KG1 (cell line): ENCODE measurements at places on chromosomes 5 and 9.

- no peak for DNase-seq
These were observed 553.1 kb downstream of the ZNF608 start for GRCh38 chr5:124193371-124193789.

GRCh38 chr5:66151030-66151429, 6.9 kb downstream of the SREK1 start:
- no peak for DNase-seq

GRCh38 chr5:6510132-6510531, 61.5 kb downstream of the UBE2QL1 start:
- DNase-seq: no peak

- DNase-seq: no peak
These were observed 54.0 kb downstream of the NSUN2 start for GRCh38 chr5:6578676-6579343.

- DNase-seq: no peak
These were observed 12.8 kb upstream of the TSSK1B start for GRCh38 chr5:113447498-113448050.

DNA sequence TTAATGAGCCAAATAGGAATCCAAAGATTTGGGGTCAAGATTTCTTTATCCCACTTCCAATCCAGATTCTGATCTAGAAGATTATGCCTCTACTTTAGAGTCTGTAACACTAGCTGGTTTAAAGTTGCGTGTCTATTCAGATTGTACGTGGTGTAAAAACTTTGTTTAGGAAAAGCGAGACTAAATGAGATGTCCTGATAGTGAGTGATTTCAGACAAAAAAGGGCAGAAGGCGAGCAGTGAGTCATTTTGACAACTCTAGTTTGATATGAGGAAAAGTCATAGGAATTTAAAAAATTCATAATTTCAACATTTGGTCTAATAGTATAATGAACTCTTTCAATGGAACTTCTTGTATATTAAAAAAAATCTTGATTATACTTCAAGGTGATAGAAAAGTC, 119.6 kb upstream of the KLF9 start:
- no peak for DNase-seq

DNA sequence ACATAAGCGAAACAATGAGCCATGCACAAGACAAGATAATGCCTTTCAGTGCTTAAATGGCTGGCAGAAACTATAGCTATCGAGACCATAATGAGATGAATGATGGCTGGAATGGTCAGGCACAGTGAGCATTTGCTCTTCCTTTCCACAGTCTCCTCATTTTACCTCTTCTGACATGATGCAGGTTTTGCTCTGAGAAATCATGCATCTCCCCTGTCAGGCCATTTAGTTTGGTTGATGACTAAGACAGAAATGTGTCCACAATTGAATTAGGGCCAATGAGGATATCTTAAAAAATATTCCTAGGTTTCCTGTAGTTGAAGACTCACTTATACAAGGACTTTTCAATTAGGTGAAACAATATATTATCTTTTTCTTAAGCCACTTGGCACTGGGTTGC, 475.1 kb downstream of the TMEM232 start:
- DNase-seq: no peak

- no peak for DNase-seq
These were observed 57.6 kb downstream of the PRELID2 start for GRCh38 chr5:145777445-145778063.

DNA sequence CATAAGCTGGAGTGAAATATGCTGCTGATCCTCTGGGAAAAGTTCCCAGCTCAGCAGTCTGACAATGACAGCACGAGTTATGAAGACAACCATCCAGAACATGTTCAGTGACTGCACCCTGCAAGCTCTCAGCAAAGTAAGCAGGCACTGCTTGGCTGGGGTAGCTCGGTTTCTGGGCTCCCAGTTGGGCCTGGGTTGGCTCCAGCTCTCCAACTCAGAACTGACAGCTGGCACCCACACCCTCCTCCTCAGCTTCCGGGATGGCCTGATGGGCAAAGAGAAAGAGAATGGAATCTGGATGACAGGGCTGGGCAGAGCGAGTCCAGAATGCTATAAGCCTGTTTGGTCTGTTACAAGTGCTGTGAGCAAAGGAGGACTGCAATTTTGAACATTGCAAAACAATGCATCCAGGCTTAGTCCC, 185.0 kb downstream of the CSNK1G3 start:
- no peak for DNase-seq

DNA sequence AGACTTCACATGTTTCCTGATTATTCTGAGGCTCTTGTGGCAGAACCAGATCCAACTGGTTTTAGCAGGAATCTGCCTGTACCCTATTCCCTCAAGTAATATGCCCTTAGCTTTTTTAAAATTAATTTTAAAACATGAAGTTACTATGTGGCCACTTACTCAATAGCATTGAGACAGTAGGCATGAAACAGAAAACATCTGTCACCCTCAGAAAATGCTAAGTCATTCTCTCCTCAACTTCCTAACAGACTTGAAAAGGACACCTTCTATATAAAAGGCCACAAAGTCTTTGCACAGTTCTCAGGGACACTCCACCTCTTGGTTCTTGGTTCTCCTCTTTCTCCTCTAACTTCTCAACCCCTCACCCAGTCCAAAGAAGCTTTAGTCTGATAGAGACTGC, 277.8 kb downstream of the RAB3C start:
- no peak for DNase-seq

DNA sequence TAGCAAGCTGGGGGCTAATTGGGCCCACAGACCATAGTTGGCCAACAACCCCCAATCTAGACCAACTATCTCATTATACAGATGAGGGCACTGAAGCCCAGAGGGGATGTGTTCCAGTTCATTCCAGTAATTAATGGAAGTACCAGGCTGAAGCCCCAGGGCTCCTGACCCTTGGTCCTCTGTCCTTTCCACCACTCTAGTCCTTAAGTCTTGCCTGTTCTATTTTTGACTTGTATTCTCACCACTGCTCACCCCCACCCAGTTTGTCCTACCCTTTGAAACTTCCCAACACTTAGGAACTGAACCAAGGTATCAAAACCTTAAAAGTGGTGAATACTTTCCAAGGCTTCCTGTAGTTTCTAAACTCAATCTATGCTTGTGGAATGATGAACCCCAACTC, 407.4 kb downstream of the ENC1 start:
- DNase-seq: no peak

DNA sequence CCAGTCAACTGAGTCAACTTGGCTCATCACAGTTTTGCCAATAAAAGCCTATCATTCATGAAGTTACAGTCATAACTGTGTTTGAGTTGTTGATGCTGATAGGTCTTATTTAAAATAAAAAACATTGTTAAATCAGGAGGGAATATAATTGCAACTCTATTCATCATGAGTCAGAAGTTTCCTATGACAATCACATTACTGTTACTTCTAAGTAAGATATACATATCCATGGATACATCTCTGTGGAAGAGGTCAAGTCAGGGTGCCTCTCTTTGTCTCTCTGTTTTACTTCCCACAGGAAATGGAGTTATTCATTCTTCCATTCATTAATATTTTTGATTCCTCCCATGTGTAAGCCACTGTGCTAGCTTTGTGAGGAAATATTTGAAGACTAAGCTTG, 2015.4 kb upstream of the WWC1 start:
- DNase-seq: no peak

DNA sequence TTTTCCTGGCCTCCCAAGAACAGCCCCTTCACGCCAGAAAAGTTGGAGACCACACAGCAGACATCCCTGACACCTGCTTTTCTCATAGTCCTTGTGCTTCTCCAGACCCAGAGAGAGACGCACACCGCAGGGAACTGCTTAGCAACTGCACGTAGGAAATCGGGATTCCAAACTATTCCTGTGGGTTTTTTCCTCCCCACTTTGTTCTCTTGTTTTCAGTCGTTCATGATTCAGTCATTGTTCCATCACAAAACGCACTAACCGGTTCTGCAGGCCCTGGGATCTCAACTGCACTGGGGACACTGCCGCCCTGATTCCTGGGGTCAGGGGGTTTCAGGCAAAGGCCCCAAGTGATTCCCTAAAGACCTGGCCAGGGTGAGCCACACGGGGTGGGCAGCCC, 588.0 kb upstream of the KLF4 start:
- DNase-seq: no peak

DNA sequence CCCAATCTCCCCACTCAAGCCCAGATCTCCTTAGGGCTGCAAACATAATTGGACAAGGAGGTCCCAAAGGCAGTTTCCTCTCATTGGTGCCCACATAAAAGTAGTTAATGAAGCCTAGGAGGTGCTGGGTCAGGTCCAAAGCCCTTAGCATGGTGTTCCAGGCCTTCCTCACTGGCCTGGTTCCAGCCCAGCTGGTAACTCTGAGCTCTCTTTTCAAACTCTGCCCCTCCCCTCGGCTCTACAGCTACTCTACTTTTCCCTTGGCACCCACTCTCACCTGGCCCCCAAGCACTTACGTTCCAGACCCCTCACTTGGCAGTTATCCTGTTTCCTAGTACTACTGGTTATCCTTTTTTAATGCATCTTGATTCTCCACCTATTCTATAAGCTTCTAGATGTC, 9.9 kb downstream of the SEPTIN8 start:
- DNase-seq: no peak

DNA sequence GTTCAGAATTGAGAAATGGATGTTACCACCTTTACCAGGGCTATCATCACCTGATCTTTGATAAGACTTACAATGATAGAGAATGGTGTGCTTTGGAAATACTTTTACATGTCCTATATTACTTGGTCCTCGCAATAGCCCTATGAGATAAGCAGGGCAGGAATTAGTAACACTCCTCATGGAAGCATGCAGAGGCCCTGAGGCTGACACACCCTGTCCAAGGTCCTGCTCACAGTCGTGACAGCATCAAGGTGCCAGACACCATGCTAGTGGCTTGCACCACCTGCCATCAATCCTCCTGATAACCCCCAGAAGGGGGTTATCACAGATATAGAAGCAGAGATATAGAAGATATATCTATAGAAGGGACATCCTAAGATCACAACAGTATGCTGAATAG, 216.8 kb upstream of the TBC1D2 start:
- no peak for DNase-seq

GRCh38 chr9:128175102-128175563, 15.1 kb downstream of the BBLN start:
- DNase-seq: no peak

DNA sequence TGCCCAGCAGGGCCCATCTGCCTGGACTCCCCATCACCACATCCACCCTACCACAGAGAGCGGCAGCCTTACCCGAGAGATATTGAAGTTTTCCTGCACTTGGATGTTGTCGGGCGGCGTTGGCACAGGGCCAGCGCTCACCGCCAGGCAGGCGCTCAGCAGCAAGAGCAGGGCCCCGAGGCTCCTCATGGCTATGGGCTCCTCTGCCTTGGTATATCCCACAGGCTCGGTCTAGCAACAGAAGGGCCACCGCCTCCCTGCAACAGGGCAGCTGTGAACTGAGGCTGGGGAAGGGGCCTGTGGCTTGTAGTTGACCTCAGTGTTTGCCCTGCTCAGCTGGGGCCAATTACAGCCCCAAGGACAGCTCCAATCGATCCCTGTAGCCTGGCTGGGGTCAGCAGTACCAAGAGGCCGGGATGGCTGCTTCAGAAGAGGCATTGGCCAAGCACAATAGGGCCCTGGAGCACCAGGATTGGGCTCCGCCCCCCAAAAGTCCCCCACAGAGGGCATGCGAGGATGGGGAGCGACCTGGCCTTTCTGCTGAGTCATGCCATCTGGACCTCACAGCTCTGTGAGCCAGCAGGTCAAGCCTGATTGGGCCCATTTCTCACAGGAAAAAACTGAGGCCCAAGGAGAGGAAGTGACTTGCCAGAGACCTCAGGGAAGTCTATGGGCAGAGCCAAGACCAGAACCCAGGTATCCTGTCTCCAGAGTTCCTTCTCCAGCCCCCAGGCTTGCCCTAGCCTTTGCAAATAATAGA, at the start of gene AMBP:
TSS of gene AMBP (minus strand) at position 280 of the 760 bp plus-strand sequence. CDS start at position 189, 91 bp downstream.
- DNase-seq: no peak

DNA sequence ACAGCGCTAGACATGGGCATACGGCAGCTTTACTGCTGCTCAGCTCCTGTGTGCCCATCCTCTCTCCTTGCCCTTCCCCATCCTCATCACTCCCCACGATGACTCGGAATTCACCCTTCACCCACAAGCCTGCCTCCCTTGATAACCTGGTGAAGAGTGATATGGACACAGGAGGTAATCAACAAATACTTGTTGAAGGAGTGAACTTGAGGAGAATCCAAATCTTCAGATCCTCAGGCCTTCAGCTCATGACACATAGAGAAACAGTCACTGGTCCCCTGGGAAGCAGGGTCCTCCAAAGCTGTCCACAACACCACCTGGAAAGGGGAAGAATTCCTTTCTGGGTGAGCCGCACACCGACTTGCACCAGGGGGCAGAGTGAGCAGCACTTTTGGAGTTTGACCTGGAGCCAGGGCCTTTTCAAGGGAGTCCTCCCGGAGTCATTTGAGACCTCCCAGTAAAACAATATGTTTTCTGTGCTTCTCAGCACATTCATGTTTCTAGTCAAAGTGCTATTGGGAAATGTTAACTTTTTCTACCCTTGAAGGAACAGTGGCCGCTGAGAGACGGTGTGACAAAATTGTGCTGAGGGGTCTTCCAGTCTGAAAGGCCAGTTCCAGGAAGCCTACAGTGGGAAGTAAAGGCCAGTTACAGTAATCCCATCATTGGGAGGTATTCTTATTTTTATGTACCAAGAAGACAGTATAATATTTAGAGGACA, 332.3 kb downstream of the CWC27 start:
- no peak for DNase-seq
